ENCODE measurements at places on chromosomes 4 and X.

GRCh38 chrX:9374555-9374954 is 90.3 kb upstream of the TBL1X start:
- no peak for DNase-seq

GRCh38 chr4:159433337-159433736 is 330.5 kb downstream of the RAPGEF2 start:
- DNase-seq, result no peak

GRCh38 chrX:48933757-48934156 is 14.9 kb upstream of the PIM2 start:
- no peak for DNase-seq

DNA sequence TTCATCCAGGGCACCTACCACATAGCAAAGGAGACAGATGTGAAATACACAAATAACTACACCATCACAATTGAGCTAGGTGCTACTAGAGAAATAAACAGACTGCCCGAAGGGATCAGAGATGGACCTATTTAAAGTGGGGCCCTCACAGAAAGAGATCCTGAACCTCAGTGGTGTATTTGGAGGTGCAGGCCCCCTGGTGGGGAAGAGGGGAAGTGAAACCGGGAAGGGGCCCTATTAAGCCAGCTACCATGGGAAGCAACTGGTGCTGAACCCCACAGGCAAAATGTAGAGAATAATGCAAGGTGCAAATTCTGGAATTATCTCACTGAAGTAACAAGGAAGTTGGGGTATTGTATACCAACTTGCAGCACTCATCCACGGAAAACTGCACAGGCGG is 78.6 kb upstream of the FAM9A start:
- no peak for DNase-seq

GRCh38 chr4:107862658-107863057 is 37.9 kb downstream of the SGMS2 start:
- no peak for DNase-seq

DNA sequence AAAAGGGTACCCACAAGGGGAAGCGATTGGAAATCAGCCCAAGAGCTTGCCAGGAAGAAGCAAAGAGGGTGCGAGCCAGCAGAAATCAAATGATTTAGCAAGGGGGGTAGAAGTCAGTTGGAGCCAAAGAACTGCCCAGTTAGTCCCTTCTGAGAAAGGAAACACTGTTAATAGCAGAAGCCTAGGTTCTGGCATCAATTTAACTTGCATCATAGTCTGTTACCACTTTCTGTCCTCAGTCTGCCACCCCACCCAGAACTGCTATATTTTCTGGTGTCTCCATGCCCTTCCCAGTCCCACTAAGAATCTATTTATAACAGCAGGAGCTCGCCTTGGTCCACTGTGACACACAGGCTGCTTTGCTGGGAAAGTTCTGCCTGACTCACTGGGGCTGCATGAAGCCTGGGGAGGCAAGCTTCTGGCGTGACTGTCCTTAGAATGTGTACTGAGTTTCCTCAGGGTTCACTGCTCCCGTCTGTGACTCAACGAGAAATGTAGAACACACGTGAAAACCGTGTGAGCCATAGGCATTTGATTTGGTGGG is 157.8 kb upstream of the TTC29 start:
- DNase-seq, result peak; percentile 97

DNA sequence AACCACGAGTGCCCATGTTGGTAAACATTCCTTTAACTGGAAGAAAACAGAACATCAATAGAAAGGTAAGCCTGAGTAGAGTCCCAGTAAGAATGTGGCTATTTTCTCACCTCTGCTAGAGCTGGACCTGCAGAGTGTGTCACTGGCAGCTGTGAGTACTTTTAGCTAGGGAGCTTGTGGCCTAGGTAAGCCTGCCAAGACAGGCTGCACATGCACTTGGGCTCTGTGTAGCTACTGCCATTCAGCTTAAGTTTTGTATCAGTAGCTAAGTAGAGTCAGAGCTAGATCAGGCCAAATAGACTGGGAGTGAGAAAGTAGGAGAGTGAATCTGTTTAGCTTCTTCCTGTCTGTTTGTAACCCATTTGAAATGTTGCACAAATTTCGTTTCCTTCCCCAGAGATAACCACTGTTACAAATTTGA is 35.3 kb downstream of the RBPJ start:
- DNase-seq, result no peak

DNA sequence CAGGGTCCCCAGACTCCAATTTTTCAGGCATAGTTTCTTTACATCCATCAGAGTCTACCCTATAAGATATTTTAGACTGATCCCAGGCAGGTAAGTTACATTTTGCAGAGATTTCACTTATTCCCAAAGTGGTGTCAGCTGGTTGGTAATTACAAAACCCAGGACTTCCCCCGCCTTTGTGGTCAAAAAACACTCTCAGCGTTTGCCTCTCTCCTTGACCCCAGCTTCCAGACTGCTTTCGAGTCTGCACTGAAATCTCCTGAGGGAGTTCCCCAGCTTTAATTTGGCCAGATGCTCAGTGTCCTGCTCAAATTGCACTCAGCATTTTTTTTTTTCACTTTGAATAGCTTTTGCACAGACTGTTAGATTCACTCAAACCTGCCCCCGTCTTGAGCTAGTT is 11.2 kb upstream of the AMOT start:
- DNase-seq, result no peak

DNA sequence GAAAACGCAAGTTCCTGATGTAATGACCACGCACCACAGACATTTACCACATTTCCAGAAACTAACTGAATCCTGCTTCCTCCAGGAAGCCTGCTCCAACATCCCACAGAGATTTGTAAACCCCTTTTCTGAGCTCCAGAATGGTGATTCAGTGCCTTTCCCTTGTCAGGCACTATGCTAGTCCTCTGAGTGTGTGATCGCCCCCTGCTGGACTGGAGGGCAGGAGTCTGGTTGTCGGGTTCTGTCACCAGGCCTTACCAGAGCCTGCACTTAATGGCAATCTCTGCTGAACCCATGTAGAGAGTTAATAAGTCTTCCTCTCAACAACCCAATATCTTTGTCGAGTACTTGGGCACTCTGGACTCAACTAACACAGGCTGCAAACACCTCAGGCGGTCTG is 14.5 kb upstream of the KDM5C start:
- no peak for DNase-seq

DNA sequence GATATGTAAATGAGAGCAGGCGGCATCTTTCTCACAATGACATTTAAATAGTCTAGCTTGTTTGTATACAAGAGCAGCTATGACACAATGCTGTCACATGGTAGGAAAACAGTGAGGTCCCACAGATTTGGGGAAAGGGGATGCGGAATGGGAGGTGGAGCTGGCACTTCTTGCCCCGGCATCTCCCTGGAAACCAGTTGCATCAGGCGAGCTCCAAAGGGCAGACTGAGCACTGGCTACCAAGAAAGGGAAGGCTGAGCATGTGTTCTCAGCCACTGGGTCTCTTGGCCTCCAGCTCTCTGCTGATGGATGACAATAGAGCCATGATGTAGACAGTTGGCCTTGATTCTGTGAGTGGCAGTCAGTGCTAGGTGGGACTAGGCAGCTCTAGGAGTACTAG is 109.0 kb downstream of the UCHL1 start:
- DNase-seq, result no peak

DNA sequence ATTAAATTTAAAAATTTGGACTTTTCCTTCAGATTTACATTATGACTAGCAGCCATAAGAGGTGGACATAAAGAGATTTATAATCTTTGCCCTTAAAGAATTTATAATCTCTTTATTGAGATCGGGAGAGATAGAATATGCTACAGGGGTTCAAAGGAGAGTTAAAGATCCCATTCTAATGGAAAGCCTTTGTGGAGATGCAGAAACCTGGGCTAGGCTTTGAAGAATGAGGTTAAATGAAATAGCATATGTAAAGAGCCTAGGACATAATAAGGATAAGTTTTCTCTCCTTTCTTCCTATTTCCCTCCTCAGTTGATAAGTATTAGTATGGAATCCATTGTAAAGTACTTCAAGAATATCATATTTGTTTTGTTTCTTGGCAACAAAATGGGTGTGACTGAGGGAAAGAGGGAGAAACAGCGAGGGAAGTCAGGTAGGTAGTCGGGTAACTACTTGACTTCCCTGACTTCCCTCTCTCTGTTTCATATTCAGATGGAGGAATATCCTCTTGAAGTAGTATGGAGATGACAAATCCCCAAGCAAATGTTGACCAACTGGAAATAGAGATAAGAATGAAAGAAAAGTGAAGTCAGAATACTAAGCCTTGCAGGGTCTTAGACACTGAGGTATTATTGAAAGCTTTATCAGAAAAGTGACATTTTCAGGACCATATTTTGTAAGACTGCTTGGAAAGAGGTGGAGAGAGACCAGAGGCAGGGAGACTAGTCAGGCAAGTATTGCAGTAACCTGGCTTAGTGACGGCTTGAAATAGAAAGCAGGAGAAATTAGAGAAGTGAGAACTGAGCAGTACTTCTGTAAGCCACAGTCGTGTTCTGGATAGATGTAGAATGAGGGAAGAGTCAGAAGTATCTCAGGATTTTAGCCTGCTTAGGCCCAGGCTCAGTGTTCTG is 82.9 kb downstream of the PDLIM5 start:
- DNase-seq, result no peak

DNA sequence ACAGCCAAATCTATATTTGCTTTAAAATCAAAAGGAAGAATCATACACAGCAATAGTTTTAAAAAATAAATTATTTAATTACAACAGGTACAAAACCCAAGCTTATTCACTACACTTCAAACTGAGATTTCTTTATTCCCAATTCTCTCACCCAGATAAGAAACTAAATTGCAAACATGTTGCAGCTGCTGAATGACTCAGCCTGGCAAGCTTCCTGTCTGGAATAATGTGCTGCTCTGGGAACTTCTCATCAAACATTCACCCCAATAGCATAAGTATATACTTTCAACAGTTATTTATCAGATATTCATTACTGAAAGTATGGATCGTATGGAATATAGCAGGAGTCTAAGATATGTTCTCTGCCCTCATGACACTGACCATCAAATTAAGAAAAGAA is 43.0 kb upstream of the GABRA2 start:
- no peak for DNase-seq

- DNase-seq, result no peak
Measured at GRCh38 chr4:99357948-99358347, 5.4 kb upstream of the ADH1C start.

DNA sequence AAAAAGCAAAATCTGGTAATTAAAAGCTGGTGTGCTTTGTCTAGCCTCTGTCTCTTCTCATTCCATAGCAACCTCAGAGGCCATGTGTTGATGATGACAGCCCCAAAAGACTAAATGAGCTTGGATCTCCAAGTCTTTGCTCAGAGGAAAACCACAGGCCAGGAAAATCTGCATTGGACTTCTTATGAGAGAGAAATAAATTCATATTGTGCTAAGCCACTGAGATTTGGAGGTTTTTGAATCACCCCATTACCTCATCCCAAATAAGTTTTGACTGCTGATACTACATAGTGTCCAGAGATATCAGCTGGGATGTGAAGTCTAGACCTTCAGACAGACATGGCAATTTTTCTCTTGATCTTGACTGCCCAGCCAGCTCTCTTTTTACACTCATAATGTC is 178.6 kb upstream of the DIPK2B start:
- DNase-seq, result no peak

- peak; percentile 70 for DNase-seq
Measured at GRCh38 chrX:48631376-48632090, 34.2 kb downstream of the WDR13 start.

GRCh38 chr4:77481856-77482255 is 123.8 kb upstream of the CXCL13 start:
- no peak for DNase-seq

Measured in amniotic stem cell (primary cell).